ENCODE measurements at places on chromosomes 16 and 17.

DNA sequence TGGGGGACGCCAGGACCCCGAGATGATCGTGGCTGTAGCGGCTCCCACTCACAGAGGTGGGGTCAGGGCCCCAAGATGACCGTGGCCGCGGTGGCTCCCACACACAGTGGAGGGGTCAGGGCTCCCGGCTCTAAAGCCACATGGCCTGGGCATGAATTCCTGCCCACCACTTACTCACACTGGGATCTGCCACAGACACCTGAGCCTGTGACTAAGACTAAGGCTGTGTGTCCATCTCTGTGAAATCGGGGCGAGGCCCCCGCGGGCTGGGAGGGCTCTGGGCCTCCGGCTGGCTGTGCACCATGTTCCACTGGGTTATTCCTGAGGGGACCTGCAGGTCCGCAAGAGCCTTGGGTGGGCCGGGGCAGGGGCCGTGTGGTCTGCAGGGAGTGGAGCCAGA is 18.5 kb downstream of the ZFPM1 start:
- DNase-seq: no peak

DNA sequence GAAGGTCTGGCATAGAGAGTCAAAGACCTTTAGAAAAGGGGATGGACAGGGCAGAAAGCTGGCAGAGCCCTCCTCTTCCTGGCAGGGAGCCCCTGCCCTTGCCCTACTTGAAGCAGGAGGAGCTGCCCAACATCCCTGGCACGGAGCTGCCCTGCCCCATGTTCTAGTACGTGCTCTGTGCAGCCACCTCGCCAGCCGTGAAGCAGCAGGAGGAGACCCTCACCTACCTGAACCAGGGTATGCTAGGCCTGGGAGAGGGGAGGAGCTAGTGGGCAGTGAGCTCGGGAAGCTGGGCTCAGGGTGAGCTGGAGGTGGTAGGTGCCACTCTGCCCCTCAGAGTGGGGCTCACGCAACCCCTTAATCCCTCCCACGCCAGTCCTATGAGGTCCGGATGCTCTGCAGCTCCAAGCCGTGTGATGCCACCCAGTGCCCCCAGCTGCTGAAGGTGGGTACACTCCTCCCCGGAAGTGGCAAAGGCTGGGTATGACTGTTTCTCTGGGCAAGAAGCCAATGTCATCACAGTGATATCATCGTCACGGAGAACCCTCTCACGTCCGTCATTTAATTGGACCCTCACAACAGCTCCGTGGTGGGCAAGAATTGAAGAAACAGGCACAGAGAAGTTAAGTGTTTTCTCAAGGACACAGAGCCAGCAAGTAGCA is 12.7 kb upstream of the STAC2 start:
- peak; percentile 85 for DNase-seq

DNA sequence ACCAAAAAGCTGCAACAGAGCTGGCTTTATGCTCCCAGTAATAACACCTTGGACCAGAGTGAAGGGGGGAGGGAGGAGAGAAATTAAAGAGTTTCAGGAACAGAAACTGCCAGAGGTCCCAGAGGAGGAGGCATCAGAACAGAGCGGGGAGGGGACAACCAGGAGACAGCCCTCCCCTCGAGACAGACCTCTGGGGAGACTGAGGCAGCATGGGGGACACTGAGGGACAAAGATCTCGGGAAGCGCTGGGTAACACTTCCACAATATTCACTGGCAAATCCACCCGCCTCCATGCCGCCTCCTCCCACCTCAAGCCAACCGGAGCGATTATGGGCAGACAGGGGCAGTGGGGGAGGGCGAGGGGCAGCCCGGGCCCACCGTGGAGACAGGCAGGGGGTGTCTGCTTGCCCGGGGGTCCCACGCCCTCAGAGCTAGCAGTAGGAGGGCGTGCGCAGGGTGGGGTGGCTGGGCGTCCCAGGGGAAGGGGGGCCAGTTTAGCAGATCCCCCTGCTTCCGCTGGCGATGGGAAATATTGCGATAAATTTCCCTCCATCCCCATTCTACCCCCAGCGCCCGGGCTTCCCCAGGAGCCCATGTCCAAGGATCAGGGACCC is 1.2 kb downstream of the PCGF2 start:
- no peak for DNase-seq

DNA sequence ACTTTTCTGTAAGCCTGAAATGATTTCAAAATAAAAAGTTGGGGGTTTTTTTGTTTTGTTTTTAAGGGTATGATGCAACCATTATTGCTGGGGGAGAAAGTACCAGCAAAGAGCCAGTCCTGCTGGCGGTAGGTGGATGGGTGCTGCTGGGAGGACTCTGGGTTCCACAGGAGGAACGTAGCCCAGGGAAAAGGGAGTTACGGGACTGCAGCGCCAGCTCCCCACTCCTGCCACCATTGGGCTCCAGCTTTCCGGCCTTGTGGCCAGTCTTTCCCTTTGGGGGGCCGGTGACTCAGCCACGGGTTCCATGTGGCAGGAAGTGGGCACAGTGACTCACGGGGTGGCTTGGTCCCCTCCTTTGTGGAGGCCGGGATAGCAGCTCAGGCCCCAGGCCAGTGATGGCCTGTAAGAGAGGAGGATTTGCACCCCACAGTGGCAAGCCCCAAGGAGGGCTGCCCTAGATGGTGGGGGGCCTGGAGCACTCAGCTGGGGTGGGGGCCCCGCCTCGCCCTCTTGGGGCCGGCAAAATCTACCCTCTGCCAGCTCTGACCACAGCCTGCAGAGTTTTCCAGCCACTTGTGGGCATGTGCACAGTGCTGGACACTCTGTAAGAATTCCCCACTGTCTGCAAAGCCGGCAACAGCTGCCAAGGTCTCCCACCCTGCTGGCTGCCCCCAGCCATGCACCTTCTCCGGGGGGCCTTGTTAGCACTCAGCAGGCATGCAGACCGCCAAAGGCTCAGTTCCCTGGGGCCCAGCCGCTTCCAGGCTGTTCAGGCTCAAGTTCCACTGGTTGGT is 30.4 kb downstream of the SOCS3 start:
- DNase-seq: no peak

DNA sequence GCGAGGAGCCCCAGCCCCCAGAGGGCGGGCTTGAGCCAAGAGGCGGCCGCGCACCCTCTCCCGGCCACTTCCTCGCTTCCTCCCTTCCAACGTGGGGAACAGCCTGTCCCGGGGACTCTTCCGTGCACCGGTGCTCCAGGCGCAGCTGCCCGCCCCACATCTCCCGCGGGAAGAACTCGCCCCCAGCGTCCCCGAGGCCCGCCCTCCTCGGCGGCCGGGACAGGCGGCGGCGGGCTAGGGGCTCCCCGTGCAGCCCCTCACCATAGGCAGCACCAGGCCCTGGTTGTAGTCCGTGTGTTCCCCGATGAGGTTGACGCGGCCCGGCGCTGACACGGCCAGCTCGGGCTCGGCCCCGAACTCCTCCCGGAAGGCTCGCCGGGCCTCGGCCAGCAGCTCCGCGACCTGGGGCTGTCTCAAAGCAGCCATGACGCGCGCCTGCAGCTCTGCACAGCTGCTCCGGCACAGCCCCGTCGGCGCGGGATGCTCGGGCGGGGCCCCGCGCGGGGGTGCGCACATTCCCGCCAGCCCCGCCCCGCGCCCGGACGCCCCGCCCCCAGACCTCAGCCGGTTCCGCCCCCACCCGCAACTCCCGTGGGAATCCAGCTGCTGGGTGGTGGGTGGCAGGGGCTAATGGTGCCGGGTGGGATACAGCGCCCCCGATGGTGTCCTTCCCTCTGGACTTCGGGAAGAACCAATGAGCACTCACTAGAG is at the start of gene GALK1:
Gene GALK1, minus strand, starts transcription at position 482 of the 711 bp plus-strand sequence. Its CDS starts 56 bp downstream, at position 426.
- DNase-seq: no peak

- no peak for DNase-seq
Observed at GRCh38 chr16:82867485-82867884, 240.7 kb downstream of the CDH13 start.

GRCh38 chr17:44552361-44552760 is 4.9 kb upstream of the FZD2 start:
- DNase-seq: no peak

DNA sequence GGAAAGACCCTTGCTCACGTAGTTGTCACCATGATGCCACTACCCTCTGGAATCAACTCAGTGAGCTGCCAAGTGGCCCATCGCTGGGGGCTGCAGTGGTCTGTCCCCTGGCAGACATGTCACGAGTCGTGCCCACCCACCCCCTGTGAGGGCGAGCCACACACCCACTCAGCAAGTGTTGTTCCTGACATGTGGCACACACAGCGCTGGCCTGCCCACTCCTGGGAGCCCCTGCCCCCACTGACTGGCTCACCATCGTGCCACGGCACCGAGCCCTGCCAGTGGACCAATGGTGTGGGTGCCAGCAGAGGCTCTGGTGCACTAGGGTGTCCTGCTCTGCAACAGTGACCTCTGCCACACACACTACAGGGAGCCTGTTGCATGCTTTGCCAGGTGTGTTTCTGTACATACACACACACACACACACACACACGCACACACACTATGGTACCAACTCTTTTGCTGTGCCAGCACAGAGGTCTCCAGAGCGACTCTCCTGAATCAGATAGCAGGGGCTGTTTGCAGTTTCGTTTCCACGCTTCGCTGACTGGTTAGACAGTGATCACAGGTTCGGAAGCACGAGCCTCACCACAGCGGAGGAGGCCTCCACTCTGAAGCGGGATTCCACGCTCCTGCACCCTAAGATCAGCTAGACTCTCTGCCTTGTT is 7.7 kb downstream of the RTN4RL1 start:
- peak; percentile 58 for DNase-seq

DNA sequence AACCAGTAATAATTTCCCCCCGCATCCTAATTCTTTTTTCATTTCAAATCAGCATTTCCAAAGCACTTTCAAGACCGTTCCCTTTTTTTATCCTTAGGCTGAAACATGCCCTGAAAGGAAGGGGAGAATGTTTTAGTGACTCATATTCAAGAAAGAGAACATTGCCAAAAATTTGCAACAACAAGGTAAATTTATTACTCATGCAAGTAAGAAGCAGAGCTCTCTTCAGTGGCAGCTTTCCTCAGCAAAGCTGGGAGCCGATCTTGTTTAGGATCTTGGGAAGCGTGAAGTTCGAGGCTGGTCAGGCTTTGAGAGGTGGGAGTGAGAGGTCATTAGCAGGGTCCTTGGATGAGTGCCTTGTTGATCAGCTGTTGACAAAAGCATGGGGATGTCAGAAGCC is 129.5 kb downstream of the PRKCA start:
- no peak for DNase-seq

GRCh38 chr17:43701318-43701743 is 39.6 kb upstream of the MEOX1 start:
- no peak for DNase-seq

- no peak for DNase-seq
Observed at GRCh38 chr16:69438465-69438864, 14.0 kb downstream of the CYB5B start.

DNA sequence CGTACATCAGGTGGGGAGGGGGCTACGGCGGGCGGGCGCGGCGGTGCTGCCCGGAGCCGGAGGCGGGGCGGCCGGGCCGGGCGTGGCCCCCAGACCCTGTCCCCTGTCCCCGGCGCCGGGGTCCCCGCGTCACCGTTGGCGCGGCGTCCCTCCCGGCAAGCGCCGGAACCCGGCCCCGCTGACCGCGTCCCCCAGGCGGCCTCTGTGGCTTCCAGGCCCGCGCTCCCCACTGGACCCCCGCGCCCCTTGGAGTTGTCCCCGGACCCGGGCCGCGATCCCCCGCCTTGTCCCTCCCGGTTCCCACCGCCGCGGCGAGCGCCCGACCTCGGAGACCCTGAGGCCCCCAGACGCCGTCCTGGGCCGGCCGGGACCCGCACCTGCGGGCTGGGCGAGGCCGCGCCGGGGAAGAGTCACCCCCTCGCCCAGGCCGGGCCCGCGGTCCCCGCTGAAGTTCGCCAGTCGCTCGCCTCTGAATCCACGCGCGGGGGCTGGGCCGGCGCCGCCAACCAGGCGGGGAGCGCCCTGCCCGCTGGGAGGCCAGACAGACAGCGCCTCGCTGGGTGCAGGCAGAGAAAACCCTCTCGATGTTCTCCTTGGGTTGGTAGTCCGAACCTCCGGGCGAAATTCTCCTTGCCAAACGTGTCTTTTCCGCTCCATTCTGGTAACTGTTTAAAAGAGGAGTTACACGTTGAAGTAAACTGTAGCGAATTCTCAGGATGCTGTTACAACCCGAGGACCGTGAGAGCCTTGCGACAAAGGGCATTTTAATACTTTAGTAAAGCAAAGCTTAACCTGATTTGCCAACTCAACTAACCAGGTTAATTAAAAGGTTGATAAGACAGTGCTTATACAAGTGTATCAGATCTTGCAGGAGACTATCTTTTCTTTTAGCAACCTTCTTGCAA is 761 bp downstream of the GAN start:
- DNase-seq: no peak

- DNase-seq: no peak
Observed at GRCh38 chr17:53942898-53943297, 120.2 kb downstream of the KIF2B start.

DNA sequence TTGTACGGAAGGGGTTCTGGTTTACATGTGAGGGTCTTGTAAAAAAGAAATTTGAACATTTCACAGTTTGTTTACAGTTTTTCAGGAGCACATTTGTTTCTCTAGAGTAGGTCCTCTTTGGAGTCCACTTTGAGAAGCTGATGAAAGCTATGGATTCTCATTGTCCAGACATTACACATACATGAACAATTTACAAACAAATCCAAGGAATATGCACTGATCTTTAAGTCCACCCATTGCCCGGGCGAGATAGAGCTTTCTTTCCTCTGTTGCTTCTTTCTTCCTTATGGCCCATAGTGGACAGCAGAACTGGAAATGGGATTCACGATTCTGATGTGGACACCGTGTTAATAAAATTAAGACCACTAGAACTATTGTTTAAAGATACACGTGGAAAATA is 1.9 kb downstream of the DCAF7 start:
- no peak for DNase-seq

- DNase-seq: no peak
Observed at GRCh38 chr17:12620200-12620720, 45.4 kb upstream of the MYOCD start.

DNA sequence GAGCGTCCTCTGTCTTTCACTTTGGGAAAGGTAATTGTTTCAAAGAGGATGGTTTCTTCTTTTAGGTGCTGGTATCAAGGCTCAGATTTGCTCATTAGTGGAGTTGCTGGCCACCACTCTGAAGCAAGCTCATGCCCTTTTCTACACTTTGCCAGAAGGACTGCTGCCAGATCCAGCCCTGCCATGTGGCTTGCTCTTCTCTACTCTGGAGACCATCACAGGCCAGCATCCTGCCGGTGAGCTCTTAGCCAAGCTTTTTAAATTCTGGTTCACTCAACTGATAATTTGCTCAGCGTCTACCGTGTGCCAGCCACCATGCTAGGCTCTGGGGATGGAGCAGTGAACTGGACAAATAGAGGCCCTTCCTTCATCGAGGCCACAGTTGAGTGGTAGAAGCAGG is 4.3 kb downstream of the COG1 start:
- no peak for DNase-seq

DNA sequence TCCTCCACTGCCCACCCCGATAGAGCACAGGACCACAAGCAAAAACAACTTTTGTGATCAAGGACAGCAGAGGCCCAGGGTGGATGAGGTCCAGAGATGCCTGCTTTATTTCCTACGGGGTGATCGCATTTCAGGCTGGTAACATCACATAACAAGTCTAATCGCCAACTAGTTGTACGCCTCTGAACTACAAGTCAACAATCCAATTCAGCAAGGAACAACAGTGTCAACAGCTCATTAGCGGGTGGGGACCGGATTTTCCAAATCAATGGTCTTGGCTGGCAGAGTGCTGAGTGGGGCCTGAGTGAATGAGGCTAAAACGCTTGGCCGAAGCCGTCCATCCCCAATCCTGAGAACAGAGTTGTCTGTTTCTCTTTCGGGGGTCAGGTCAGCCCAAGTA is 17.1 kb downstream of the MRM3 start:
- DNase-seq: no peak
